Bone marrow (tissue), 2 donors: ENCODE measurements at places on chromosomes 5 and 9.

GRCh38 chr5:71011194-71011792 lies 13.8 kb downstream of the NAIP start:
- no peak for DNase-seq

DNA sequence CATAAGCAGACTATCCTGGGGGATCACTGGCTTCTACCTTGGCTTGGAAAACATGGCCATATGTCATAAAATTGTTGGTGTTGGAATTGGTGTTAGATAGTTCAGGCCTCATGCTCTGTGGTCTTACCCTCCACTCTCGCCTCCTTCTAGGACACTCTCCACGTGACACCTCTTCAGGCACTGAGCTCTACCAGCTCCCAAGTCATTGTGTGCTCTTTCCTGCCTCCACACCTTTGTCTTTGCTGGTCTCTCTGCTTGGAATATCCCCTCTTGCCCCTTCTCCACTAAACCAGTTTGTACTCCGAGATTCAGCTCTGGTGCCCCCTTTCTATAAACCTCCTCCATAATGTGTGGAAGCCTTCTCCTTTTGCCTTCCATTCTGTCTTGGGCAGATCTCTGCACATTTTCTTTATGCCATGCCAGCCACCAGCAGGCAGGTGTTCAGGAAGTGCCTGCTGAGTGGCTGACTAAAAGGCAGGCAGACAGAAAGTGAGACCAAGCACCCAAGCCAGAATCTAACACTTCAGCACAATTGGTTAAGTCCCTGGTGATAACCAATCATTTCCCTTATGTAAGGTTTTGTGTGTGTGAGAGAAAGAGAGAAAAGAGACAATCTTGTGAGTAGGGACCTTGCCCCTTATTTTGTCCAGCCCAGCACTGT lies 37.7 kb downstream of the SAR1B start:
- peak; percentile 18 for DNase-seq

GRCh38 chr9:133484671-133485437 lies 6.0 kb upstream of the SLC2A6 start:
- DNase-seq: no peak

DNA sequence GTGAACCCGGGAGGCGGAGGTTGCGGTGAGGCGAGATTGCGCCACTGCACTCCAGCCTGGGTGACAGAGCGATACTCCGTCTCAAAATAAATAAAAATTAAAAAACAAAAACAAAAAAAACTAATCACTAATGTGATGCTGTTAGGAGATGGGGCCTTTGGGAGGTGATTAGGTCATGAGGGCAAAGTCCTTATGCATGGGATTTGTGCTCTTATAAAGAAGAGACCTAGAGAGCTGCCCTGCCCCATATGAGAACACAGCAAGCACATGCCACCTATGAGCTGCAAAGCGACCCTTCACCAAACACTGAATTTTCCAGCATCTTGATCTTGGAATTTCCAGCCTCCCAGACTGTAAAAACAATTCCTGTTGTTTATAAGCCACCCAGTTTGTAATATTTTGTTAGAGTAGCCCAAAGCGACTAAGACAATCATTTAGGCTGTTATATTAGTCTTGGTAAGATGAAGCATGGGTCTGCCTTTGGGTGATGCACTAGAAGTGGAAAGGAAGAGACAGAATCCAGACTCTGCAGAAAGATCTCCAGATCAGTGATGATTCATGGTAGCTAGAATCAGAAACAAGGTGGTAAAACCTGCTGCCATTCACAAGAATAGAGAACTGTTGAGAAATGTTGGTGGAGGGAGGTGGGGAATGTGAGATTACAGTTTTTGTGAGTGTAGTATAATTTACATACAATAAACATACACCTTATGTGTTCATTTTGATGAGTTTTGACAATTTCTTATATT lies 26.2 kb downstream of the GPR21 start:
- DNase-seq: no peak

DNA sequence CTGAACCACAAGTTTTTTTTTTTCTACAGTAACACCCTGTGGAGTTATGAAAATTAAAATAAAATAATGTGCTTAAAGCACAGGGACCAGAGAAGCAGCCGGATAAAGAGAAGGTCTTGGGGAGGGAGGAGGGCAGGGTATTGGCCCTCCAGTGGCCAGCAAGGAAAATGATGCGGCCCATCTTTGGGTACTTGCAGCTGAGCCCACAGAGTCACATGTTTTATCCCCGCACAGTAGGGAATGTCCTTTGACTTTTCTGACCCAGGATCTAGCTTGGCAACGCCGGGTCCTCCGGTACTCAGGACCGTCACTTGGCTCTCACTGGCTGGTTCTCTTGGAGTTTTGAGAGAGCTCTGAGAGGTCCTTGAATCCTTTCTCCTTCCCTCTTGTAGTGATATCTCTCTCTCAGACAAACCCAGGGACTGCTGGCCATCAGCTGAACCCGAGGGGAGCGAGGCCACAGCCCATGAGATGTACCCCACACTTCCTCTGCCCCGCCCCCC lies 35.3 kb upstream of the HSPA9 start:
- DNase-seq: no peak

GRCh38 chr9:97109194-97109811 lies 70.4 kb upstream of the CTSV start:
- DNase-seq: no peak
